ENCODE measurements at places on chromosomes 12 and 14. TPM values are rescaled to one million over a fixed set of nuclear protein-coding genes. Genes with fewer than 3 reads are reported as not detected.

DNA sequence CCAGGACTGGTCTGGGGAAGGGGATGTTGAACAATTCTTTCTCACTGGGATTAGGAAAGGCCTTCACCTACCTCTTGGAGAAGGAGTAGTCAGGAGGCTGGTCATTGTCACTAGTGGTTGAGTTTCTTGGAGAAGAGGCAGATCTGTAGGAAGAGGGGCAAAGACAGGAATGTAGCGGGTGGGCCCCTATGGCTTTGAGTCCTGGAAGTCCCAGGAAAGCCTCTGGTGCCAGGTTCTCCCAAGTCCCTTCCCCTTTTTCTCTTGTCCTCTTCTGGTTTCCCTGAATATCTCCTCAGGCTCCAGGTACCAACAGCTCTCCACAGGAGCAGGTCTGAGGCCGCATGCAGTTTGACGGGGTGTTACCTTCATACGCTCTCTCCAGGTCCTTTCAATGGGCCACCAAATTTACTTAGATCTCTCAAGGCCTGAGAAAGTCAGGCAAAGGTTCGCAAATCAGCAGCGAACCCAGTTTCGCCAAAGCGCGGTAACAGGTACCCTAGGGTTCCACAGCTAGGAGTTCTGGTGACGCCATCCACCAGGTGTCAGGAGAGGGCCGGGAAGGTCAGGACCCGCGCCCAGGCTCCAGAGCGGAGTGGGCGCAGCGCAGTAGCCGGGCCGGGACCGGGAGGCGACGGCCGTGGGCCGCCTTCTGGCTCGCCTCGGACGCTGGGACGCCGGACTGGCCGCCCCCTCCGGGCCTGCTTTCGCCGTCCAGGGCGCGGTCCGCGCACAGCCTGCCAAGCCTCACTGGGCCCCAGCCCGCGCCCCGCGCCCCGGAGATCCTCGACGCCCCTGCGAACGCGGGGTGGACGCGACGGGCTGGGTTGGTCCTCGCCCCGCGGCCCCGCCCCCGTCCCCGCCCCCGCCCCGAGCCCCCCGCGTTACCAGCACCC lies 795 bp downstream of the SMAGP start:
- peak overlapping the region; percentile 94 for H3K4me3 ChIP-seq
- DNase-seq, result peak; percentile 19
- no peaks in the 10 kb centered on the region for H3K27me3 ChIP-seq
- peak overlapping the region; percentile 82 for H3K27ac ChIP-seq

DNA sequence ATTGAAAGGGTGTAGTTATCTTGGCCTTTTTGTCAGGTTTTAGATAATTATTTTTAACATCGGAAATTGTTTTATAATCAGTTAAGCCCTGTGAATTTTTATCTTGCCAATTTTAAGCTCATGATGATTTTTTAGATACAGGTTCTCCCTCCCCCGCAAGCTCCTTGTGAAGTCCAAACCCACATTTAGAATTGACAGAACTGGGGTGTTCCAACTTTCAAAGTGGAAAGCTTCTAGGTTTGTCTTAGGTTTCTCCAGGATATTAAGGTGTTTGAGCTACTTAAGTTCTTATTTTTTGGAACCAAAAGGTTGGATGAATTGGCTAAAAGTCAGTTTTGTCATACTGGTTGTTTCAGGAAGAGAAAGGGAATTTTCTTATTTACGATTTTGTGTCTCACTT lies 49.1 kb downstream of the ATP2A2 start:
- peak overlapping the region; percentile 86 for H3K27ac ChIP-seq
- H3K36me3 ChIP-seq, result peaks cover 86% of the 10 kb centered on the region
- H3K4me3 ChIP-seq, result peak overlapping the region; percentile 2
- DNase-seq, result no peak

DNA sequence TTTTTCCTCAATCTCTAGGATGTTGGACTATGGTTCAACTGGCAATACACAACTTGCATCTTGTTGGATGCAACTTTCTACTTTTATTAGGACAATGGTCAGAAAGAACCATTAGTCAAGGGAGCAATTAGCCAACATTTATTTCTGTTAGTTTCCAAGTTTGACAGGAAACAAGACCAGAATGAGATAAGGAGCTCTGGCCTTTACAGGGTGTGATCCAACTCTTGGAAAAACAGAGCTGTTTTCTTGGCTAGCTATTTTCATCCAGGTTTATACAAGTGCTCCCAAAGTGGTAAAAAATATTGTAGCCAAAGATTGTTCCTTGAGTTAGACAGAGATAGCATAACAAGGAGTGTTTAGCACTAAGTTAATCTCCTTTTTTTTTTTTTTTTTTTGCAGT lies 3.9 kb upstream of the SYNE2 start:
- H3K4me1 ChIP-seq, result peaks cover under 1% of the 10 kb centered on the region
- H3K27me3 ChIP-seq, result no peaks in the 10 kb centered on the region
- no peak overlapping the region for H3K4me3 ChIP-seq
- no peak overlapping the region for H3K27ac ChIP-seq
- DNase-seq, result no peak
- no peaks in the 10 kb centered on the region for H3K36me3 ChIP-seq

DNA sequence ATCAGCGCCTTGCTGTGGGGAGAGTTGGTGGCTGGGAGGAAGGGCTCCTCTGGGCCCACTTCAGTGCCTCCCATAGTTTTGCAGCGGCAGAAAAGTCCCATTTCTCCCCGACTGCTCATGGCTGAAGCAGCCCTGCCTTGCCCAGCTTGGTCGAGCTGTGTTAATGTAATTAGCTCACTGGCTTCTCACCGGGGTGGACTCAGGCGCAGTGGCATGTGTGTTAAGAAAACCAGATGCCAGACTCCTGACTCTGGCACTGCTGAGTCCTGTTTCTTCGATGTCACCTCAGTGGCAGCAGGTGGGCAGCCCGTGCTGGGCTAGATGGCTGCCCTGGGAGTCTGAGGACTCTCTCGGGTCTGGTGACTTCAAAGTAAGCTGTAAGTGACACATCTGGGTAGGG lies 47.4 kb downstream of the CHST11 start:
- DNase-seq, result no peak
- peaks cover 5% of the 10 kb centered on the region for H3K27me3 ChIP-seq
- H3K36me3 ChIP-seq, result no peaks in the 10 kb centered on the region
- no peaks in the 10 kb centered on the region for H3K4me1 ChIP-seq
- no peak overlapping the region for H3K27ac ChIP-seq
- no peak overlapping the region for H3K4me3 ChIP-seq

- H3K27me3 ChIP-seq, result no peaks in the 10 kb centered on the region
- H3K4me3 ChIP-seq, result no peak overlapping the region
- no peaks in the 10 kb centered on the region for H3K36me3 ChIP-seq
- no peak for DNase-seq
Measured at GRCh38 chr14:91063119-91063518, 2.7 kb upstream of the RPS6KA5 start.

- no peak overlapping the region for H3K4me3 ChIP-seq
- no peaks in the 10 kb centered on the region for H3K27me3 ChIP-seq
- no peak for DNase-seq
- no peaks in the 10 kb centered on the region for H3K36me3 ChIP-seq
Measured at GRCh38 chr12:23731035-23731434, 218.4 kb downstream of the SOX5 start.

DNA sequence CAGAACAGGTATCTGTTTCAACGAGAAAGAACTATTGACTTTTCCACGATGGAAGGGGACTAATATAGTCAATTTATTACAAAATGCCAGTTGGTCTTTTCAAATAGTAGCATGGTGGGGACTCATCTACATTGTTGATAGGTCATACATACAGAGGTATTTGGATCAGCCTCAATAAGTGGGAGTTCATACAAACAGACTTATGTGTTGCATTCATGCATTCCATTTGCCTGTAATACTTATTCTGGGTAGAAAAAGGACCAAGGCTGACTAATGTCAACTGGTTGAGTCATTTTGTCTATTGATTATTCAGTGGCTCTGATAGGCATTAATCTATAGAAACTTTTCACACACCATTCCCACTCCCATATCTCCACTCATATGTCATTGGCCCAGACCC lies 41.5 kb upstream of the GLIPR1 start:
- no peaks in the 10 kb centered on the region for H3K36me3 ChIP-seq
- DNase-seq, result no peak
- H3K4me1 ChIP-seq, result no peaks in the 10 kb centered on the region

DNA sequence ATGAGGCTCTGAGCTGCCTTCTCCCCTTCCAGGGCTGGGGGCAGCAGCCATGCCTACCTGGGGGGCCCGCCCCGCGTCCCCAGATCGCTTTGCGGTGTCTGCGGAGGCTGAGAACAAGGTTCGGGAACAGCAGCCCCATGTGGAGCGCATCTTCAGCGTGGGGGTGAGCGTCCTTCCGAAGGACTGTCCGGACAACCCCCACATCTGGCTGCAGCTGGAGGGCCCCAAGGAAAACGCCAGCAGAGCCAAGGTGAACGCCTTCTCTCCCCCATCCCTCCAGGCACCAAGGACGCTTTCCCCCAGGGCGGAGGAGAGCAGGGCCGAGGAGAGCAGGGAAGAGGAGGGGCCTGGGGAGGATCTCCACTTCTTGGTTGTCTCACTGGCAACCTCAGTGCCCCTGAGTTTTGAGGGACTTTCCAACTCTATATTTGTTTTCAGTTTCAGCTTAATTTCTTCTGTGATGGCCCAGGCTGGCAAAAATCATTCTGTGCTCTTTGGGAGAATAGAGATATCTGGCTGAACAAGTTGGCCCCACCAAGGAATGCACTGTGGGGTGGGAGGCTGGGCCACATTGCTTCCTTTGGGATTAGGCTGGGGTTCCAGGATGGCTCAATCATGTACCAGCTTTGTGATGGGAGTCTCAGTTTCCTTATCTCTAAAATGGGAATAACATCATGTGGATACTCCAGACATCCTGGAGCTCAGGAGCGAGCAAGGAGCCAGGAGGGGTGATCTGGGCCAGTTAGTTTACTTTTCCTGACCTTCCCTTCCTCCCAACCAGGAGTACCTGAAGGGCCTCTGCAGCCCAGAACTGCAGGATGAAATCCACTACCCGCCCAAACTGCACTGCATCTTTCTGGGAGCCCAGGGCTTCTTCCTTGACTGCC lies 1.2 kb downstream of the KHNYN start:
- peak overlapping the region; percentile 75 for H3K4me3 ChIP-seq
- DNase-seq, result peak; percentile 51
- peak overlapping the region; percentile 87 for H3K27ac ChIP-seq
- peaks cover 16% of the 10 kb centered on the region for H3K4me1 ChIP-seq
- H3K27me3 ChIP-seq, result no peaks in the 10 kb centered on the region
- peaks cover 25% of the 10 kb centered on the region for H3K36me3 ChIP-seq

DNA sequence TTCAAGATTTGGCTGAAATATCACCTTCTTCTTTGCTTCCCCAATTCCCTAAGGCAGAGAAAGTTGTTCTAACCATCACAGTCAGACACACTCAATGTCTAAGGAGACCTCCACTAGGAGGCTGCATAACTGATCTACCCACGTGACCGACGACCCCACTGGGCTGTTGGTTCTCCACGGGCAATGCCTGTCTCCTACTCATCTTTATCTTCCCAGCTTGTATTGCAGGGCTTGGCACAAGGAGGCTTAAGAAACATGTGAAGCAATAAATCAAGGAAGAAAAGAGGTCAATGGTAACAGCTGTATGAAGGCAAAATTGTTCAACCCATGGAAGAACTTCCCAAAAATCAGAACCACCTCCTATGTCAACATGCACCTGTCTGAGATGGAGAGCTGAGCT lies 27.1 kb downstream of the NT5DC3 start:
- peaks cover 7% of the 10 kb centered on the region for H3K36me3 ChIP-seq
- H3K4me1 ChIP-seq, result peaks cover 10% of the 10 kb centered on the region
- no peak overlapping the region for H3K27ac ChIP-seq
- no peaks in the 10 kb centered on the region for H3K27me3 ChIP-seq

DNA sequence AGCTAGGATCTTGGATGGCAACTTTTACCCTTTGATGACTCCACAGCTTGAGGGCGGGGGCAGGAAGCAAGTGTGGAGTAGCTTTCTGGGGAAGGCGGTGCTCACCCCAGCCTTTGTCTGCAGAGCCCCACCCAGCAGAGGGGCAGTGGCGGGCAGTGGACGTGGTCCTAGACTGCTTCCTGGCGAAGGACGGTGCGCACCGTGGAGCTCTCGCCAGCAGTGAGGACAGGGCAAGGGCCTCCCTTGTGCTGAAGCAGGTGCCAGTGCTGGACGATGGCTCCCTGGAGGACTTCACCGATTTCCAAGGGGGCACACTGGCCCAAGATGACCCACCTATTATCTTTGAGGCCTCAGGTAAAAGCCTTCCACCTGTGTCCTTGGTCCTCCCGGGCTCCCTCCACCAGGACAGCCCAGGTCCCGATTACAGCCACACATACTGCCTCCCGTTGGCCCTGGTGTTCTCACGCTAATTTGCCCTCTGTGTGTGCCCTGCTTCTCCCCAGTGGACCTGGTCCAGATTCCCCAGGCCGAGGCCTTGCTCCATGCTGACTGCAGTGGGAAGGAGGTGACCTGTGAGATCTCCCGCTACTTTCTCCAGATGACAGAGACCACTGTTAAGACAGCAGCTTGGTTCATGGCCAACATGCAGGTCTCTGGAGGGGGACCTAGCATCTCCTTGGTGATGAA lies 1.2 kb downstream of the TAPBPL start:
- H3K4me1 ChIP-seq, result peaks cover 27% of the 10 kb centered on the region
- H3K4me3 ChIP-seq, result peak overlapping the region; percentile 58
- H3K27me3 ChIP-seq, result no peaks in the 10 kb centered on the region

- no peak overlapping the region for H3K27ac ChIP-seq
- H3K36me3 ChIP-seq, result no peaks in the 10 kb centered on the region
- no peak for DNase-seq
- H3K27me3 ChIP-seq, result no peaks in the 10 kb centered on the region
- peaks cover 11% of the 10 kb centered on the region for H3K4me1 ChIP-seq
Measured at GRCh38 chr12:90048918-90049317, 340.3 kb upstream of the ATP2B1 start.

DNA sequence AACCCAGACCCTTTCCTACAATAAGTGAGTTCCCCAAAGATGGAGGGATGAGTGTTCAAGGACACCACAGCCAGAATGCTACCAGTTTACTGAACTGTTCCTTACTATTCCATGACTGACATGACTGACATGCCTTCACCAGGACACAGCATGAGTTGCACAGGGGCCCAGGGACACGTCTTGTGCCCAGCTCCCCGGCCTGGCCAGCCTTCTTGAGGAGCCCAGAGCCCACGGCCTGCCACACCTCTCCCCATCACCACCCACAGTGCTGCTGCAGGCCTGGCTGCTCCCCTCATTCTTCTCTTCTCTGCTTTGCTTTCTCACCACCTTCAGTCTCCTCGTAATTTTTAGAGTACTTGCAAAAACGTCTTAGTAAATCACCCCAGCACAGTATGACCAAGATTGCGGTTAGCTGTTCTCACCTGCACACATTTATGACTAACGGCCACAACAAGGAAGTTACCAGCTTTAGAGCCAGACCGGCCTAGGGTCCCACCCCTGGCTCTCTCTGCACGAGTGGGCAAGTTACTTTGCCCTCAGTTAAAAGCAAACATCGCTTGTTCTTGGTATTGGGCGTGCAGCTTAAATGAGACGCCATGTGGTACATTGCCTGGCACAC lies 18.5 kb downstream of the PPP2R5E start:
- peaks cover 5% of the 10 kb centered on the region for H3K36me3 ChIP-seq
- DNase-seq, result no peak
- H3K27ac ChIP-seq, result no peak overlapping the region
- H3K27me3 ChIP-seq, result no peaks in the 10 kb centered on the region

GRCh38 chr12:111076611-111077451 lies 156.5 kb upstream of the MYL2 start:
- no peaks in the 10 kb centered on the region for H3K4me1 ChIP-seq
- no peaks in the 10 kb centered on the region for H3K27me3 ChIP-seq

DACT1 gene
- 5.1 TPM for total RNA-seq

SVOP gene
- total RNA-seq, result not detected

ADGRD1 gene
- total RNA-seq, result not detected

KRT78 gene
- not detected for total RNA-seq

FOXG1 gene
- total RNA-seq, result 0.09 TPM

TCL1B gene
- 0.83 TPM for total RNA-seq

MYO1A gene
- 1.2 TPM for total RNA-seq

AICDA gene
- not detected for total RNA-seq

RPGRIP1 gene
- total RNA-seq, result 0.86 TPM

C14orf132 gene
- total RNA-seq, result 8.3 TPM

KRT80 gene
- total RNA-seq, result 0.33 TPM

PTPN6 gene
- 2.3 TPM for total RNA-seq

Data from A673 (cell line).